ENCODE measurements at places on chromosomes 7 and 10. TPM values are rescaled to one million over a fixed set of nuclear protein-coding genes. Genes with fewer than 3 reads are reported as not detected.

- DNase-seq = no peak
Observed at GRCh38 chr7:50037086-50037485, 56.0 kb downstream of the ZPBP start.

GRCh38 chr10:73413108-73413527 lies 740 bp downstream of the ANXA7 start:
- DNase-seq = no peak

GRCh38 chr7:23133797-23134196 lies 28.2 kb downstream of the KLHL7 start:
- DNase-seq = no peak

GRCh38 chr7:113809581-113809980 lies 109.2 kb downstream of the PPP1R3A start:
- DNase-seq = no peak

DNA sequence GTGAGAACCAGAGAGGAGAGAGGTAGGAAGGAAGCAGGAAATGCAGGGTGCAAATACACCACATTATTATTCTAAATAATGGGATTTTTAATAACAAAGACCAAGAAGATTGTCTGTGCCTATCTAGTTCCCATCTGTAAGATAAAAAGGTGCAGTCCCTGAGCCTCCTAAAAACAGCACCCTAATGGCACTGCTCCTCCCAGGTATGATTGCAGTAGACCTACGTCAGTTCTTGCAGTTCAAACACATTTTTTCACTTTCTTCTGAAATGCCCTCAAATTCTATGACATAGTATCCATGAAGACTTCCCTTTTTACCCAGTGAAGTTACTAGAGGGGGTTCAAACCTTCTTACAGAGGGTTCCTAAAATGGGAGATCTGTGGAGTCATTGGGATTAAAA lies 70.6 kb downstream of the FIGNL1 start:
- DNase-seq = no peak

DNA sequence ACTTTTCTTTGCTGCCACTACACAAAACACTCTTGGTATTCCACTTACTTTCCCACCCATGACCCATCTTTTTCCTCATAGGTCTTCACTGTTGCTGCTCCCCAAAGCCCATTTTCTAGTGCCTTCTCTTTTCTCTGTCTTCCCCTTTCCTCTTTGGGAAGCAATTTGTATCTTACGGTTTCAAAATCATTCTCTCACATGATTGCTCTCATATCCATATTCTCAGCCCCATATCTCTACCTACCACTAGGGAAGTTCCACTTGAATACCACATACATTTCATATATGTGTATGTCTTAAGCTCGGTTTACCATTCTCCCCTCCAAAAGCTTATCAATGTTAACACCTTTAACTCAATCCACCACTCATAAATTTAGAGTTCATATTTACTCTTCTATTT lies 3.2 kb upstream of the UBE2D1 start:
- no peak for DNase-seq

GRCh38 chr10:49163741-49164140 lies 24.4 kb downstream of the TMEM273 start:
- DNase-seq = no peak

- no peak for DNase-seq
Observed at GRCh38 chr7:115356999-115357702, 435.3 kb downstream of the MDFIC start.

- no peak for DNase-seq
Observed at GRCh38 chr7:101690061-101690460, 61.0 kb upstream of the MYL10 start.

DNA sequence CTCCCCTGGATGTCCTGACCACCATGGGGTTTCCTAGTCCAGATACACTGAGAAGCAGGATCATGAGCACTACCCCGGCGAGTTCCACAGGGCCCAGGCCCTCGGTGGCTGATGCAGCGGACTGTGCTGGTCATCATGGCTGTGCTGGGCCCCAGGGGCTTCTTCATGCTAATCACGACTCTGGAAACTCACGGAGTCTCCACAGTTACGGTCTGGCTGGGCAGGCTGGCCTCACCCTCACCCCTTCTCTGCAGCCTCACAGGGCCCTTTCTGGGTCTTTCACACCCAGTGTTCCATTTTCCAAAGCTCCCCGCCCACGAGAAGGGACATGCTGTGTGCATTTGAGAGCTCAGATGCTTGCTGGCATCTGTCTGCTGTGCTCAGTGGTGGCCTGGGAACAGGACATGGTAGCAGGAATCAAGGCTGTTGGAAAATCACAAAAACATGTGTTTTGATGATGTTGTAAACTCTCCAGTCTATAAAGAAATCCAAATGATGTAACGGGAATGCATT lies 119.0 kb downstream of the PTPN20 start:
- DNase-seq = no peak

DNA sequence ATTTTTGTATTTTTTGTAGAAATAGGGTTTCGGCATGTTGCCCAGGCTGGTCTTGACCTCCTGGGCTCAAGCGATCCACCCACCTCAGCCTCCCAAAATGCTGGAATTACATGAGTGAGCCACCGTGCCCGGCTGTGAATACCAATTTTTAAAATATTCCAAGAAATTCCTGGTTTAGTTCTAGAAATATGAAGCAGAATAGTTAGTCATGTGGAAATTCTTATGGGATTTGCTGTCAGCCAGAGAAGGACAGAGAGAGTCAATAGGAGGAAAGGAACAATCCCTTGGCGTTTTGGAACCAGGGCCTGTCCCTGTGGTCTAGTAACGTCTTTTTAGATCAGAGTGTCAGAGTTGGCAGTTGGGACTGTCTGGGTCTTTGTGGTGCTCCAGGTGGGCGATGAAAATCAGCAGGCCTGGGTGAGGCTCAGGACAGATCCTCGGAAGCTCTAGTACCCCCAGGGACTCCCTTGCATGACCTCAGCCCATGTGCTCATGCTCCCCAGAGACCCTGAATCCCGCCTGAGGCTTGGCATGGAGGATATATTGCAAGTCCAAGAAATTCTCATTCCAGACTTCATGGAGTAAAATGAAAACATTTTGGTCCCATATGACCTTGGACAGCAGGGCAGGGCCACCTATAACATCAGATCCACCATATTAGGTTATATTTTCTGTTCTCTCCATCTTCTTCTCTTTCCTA lies 7.8 kb downstream of the NODAL start:
- DNase-seq = no peak

DNA sequence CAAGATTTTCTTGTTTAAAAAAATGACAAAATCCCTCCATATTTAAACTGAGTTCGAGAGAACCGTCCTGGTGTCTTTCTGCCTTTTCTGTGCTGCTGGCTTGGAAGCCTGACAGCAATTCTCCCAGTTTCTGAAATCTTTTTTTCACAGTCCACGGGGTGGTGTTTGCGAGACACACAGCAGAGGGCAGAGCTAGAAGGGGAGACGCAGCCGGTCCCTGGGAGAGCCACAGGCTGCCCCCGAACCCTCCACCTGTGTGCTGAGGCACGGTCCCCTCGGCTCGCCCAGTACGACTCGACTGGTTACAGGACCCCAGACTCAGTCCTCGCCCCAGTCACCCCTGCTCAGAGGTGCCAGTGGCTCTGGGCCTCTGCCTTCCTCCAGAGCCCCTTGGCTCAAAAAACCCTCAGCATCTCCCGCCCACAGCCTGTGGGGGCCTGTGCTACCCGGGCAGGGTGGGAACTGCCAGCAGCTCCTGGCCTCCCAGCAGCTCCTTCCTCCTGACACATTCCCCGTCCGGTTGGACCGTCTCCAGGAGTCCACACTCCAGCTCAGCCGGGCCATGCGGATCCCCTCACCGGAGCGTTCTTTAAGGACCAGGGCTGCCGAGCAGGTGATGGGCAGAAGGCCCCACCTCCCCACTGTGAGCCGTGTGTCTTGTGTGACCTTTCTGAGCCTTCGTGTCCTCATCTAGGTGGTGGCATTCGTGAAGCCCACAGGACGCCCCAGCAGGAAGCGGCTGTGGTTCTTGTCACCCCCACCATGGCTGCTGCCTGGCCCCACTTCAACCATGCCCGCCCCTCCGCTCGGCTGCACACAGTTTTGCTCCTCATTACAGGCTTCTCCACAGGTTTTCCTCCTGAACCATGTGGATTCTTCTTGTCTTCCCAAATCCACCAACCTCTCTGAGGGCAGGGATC lies 52.3 kb upstream of the EN2 start:
- DNase-seq = no peak

- DNase-seq = no peak
Observed at GRCh38 chr10:68598978-68599770, 39.0 kb downstream of the TET1 start.

DNA sequence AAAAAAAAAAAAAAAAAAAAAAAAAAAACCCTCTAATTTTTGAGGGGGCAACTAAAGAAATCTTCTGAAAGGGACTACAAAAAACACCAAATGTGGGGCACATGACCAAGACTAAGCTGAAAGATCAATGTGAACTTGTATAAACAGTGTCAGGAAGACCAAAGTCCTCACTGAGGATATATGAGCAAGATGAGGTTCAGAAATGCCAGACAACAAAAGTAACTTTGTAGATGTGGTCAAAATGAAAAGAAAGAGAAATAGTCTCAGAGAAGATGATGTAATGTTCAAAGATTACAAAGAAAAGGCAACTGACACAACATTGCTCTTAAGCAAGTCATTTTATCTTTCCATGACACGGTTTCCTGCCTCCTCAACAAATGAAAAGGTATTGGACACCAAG lies 48.7 kb upstream of the PTPRZ1 start:
- DNase-seq = no peak

- no peak for DNase-seq
Observed at GRCh38 chr7:131753620-131754222, 197.3 kb upstream of the PODXL start.

DNA sequence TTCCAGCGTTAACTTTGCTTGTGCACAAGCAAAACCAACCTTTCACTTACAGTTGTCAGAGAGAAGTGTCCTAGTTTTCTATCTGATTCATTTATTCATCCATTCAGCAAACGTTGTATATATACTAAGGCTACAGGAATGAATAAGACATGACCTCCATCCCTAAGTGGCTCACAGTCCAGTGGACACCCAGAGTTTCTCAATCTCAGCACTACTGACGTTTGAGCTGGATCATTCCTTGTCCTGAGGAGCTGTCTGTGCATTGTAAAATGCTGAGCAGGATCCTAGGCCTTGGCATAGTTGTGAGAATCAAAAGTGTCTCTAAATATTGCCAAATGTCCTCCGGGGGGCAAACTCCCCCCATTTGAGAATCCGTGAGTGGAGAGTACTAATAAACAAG lies 166.7 kb upstream of the PRKCQ start:
- DNase-seq = no peak

DNA sequence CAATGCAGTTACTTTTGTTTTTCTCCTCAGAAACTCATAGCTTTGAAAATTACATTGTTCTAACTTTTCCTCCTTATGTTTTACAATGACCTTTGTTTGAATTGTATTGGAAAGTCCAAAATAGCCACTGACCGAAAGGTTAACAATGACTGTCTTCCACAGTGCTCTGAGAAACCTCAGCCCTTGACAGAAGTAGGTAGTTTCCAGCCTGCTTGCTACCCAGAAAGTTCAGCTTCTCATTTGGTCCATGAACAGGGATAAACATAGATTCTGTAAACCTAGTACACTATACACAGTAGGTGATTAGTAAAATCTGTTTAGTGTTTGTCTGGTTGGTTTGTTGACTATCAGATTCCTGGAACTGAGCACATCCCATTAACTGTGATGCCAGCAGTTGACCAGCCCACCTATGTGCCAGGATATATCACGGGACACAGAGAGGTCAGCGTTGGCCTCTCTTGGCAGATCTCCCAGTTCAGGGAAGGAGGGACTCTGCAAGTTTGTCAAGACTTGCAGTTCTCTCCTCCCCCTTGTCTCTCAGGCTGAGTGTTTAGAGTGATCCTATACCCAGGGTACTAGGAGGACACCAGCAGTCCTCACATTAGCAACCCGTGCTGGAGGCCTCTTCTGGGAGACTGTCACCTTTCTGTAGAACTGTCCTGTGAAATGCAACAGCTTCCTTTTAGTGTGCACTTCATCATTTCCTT lies 297.6 kb downstream of the ARHGAP12 start:
- no peak for DNase-seq

- no peak for DNase-seq
Observed at GRCh38 chr10:34713875-34714274, 101.2 kb downstream of the PARD3 start.

- DNase-seq = no peak
Observed at GRCh38 chr7:26603631-26604030, 260.8 kb downstream of the SKAP2 start.

GRCh38 chr7:151925446-151926335 lies 30.6 kb upstream of the GALNTL5 start:
- DNase-seq = no peak

GRCh38 chr7:46954181-46954580 lies 627.7 kb downstream of the TNS3 start:
- DNase-seq = no peak

- no peak for DNase-seq
Observed at GRCh38 chr7:80643336-80643915, 5.0 kb downstream of the CD36 start.

- DNase-seq = no peak
Observed at GRCh38 chr7:20260223-20260622, 43.0 kb upstream of the MACC1 start.

DNA sequence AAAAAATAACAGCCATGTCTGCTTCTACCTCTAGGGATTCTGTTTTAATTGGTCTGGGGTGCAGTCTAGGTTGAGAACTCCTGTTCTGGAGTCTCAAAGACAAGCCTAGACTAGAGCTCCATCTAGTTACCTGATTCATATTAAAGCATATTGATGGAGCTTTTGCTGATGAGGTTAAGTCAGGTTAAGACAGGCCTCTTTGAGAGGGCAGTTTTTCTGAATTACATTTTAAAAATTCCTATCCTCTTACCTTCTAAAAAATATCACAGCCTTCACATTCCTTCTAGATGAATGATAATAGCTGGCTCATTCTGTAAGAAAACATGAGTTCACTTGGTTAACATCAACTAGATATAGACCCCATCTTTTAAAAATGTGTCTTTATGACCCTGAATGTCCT lies 28.9 kb downstream of the MGAM start:
- no peak for DNase-seq

Gene HTR5A
- not detected for polyA plus RNA-seq

Gene KNDC1
- polyA plus RNA-seq = 6.6 TPM

Gene ATRNL1
- 0.71 TPM for polyA plus RNA-seq

Gene KLF14
- polyA plus RNA-seq = 1.1 TPM

Gene APBB1IP
- 1.6 TPM for polyA plus RNA-seq

Gene ORC5
- 14.9 TPM for polyA plus RNA-seq

Gene CTAGE4
- not detected for polyA plus RNA-seq

Gene SPDYE6
- 5.3 TPM for polyA plus RNA-seq

Gene ZWINT
- 16.0 TPM for polyA plus RNA-seq

Gene C10orf105
- polyA plus RNA-seq = 0.06 TPM

Gene AHR
- polyA plus RNA-seq = 18.7 TPM

Gene PRXL2A
- 88.8 TPM for polyA plus RNA-seq

Gene LLCFC1
- 0.25 TPM for polyA plus RNA-seq

Gene NKX1-2
- polyA plus RNA-seq = not detected

Gene TMEM254
- 13.9 TPM for polyA plus RNA-seq

Gene SFRP4
- 22.2 TPM for polyA plus RNA-seq

Gene DKK1
- 0.53 TPM for polyA plus RNA-seq

Gene ATP6V0A4
- polyA plus RNA-seq = not detected

Gene CALML5
- not detected for polyA plus RNA-seq

Gene MBL2
- polyA plus RNA-seq = not detected

Gene LRRC61
- 6.8 TPM for polyA plus RNA-seq

Data from forelimb muscle (tissue), 1 donor.